EH (cell line): ENCODE measurements at places on chromosomes 4 and X.
A peak's percentile ranks its signal among the peaks of the same experiment; 100 is the strongest.

- peak; percentile 23 for DNase-seq
Observed at GRCh38 chrX:115408771-115409400, 119.4 kb downstream of the LUZP4 start.

DNA sequence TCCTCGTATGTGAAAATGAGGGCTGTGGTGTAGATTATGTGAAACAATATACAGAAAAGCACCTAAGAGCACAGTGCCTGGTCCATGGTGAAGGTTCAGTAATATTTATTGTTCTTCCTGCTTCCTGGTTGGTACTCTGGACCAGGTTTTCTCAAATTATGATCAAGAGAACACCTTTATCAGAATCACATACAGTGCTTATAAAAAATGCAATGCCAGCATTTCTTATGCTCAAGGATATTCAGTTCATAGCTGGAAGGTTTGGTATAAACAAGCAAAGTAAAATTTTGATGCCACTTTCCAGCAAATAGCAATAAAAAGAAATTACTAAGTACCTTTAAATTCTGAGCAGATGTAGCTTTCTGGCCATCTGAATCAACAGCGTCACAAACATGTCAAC lies 1412.4 kb downstream of the RPA4 start:
- DNase-seq, result no peak

DNA sequence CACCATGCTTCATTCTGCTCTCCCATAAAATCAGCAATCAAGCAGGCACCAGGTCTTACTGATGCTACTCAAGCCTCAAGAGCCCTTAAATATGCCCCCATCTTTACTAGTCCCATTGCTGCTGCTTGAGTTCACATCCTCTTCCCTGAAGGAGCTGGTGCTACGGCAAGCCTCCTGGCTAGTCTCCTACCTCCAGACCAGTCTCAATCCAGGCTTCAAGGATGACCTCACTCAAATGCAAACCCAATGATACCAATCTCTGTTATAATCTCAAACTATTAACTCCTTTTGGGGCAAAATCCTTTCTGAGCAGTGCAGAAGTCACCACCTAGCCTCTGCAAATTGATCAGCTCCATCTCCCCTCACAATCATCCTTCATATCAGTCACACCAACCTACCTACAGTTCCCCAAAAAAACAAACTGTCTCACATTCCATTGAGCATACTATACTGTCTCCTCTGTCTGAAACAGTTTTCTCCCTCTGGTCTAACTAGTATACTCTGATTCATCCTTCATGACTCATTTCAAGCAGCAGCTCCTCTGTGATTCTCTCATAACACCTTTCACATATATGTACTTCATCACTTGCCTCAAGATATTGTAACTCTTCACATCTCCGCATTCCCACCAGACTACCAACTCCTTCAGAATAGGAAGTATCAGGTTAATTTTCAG lies 30.0 kb downstream of the PAPSS1 start:
- DNase-seq, result peak; percentile 84

DNA sequence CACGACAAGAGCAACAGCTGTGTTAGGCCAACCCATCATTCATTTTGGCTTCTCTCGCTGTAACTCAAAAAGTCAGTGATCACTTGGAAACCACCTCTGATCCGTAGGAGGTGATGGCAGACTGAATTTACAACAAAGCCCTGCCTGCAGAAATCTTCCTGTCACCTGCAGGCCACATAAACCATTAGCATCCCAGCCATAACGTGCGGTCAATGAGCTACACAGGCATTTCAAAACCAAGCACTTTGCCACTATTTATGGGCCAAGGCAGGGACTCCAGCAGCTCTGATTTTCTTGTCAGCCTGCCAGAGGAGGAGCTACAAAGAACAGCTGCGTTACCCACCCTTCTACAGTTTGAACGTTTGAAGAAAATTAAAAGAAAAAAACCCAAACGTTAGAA lies 228.1 kb upstream of the PPARGC1A start:
- DNase-seq, result no peak

DNA sequence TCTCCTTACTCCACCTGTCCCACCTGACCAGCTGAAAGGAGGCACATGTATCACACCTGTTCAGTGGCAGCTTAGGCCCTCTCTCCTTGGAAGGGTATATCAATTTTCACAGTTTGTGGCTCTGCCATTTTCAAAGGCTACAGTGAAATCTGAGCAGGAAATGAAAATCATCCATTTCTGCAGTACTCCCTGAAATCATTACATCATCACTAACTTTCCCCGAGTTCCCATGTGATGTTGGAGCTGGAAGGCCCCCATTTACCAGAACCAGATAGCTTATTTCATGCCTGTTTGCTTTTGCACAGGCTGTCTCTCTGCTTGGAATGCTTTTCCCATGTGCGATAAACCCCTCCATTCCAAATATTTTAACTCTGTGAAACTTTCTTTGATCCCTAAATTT lies 31.0 kb upstream of the STX18 start:
- no peak for DNase-seq
